Neural progenitor cell (in vitro differentiated cells): ENCODE measurements at places on chromosomes 16 and 17.

- no peak for DNase-seq
- H3K4me3 ChIP-seq = no peak overlapping the region
- H3K36me3 ChIP-seq = no peaks in the 10 kb centered on the region
- no peak overlapping the region for H3K27ac ChIP-seq
Measured at GRCh38 chr16:81740169-81740568, 38.9 kb upstream of the PLCG2 start.

DNA sequence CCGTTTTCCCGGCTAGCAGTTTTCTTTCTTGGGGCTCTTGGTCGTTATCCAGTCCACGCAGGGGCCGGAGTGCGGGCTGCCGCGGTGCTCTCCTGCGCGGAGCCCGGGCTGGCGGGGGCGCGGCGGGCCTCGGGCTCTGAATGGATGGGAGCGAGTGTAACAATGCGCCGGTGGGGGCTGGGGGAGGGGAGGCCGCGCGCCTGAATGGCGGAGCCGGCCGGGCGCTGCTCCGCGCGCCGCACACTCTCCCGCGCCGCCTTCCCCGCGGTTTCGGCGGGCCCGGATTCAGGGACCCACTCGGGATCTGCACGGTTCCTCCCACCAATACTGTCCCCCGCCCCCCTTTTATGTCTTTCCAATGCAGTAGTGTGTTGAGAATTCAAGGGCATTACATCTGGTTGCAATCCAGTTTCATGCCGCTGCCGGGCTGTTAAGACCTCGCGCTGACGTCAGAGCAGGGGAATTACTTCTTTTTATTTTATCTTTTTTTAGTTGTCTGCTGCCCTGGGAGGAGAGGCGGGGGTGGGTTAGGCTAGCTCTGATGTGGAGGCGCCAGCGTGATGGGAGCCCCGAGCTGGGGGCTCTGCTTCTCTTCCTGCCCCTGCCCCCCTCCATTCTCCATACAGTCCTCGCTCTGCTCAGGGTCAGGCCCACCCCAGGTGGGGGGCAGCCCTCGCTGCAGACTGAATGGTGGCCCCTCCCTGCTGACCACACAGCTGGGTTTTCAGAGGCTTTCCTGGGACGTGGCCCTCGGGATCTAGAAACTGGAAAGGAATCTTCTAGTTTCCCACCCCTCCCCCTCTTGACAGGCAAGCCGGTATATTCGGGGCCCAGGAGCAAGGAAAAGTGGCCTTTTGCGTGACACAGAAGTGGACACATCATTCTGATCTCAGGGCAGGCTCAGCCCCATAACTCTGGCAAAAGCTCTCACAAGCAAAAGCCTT, 1.8 kb downstream of the RAI1 start:
- peaks cover 26% of the 10 kb centered on the region for H3K4me1 ChIP-seq
- no peaks in the 10 kb centered on the region for H3K36me3 ChIP-seq
- no peak overlapping the region for H3K27ac ChIP-seq
- peak overlapping the region; percentile 74 for H3K4me3 ChIP-seq

DNA sequence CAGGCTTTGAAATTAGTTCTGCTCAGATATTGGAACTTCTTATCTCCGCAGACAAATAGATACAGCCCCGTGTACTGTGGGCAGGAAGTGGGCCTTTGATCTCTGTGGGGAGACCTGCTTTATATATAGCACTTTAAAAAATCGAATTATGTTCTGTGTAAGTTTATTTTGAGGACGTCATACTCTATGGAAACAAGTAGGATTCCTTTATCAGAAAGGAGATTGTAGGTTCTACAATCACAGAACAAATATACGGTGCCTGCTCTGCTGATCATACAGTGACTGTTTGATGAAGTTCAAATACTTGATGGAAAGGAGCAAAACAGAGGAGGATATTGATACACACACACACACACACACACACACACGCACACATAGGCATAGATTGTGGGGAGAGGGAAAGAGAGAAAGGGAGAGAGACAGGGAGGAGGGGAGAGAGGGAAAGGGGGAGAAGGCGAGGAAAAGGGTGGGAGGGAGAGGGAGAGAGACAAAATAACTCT, 14.7 kb upstream of the TMEM220 start:
- no peak for DNase-seq
- H3K4me1 ChIP-seq = peaks cover 13% of the 10 kb centered on the region
- no peaks in the 10 kb centered on the region for H3K27me3 ChIP-seq
- H3K27ac ChIP-seq = no peak overlapping the region

DNA sequence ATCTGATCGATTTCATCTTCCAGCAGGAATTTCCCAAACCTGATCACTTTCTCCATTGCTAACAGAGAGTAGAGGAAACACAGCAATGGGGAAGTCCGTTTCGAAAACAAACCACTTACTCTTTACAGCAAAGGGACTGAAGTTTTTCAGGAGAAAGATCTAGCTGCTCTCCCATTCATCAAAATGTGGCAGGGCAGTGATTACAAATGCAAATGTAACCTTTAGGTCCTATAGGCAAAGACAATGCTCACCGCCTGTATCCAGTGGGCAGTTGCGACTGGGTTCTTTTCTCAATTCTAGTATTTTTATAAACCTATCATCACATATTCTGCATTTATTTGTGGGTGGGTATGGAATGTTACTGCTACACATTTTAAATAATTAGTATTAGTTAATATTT, 218.0 kb upstream of the ZFHX3 start:
- H3K27me3 ChIP-seq = no peaks in the 10 kb centered on the region
- no peaks in the 10 kb centered on the region for H3K36me3 ChIP-seq
- no peak for DNase-seq

DNA sequence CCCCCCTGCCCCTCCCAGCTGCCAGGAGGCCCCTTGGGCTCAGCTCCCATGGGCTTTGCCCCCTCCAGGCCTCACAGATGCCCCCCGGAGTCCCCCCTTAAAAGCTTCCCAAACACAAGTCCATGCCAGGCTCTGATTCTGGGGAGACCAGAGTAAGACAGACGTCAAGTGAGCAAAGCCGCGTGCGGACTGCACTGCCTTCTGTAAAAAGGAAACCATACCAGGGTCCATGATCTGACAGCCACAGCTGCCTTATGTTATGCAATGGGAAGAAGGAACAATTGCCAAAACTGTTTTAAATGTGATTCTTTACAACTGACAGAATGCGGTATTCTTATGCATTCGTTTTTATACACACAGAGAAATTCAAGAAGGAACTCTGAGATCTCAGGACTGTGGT, 17.9 kb upstream of the HEXD start:
- no peak overlapping the region for H3K27ac ChIP-seq
- no peaks in the 10 kb centered on the region for H3K4me1 ChIP-seq

- no peak for DNase-seq
- no peak overlapping the region for H3K4me3 ChIP-seq
Measured at GRCh38 chr16:30000735-30001631, 4.9 kb downstream of the INO80E start.

- no peak overlapping the region for H3K27ac ChIP-seq
Measured at GRCh38 chr17:77371888-77372443, 231.2 kb downstream of the SEC14L1 start.

DNA sequence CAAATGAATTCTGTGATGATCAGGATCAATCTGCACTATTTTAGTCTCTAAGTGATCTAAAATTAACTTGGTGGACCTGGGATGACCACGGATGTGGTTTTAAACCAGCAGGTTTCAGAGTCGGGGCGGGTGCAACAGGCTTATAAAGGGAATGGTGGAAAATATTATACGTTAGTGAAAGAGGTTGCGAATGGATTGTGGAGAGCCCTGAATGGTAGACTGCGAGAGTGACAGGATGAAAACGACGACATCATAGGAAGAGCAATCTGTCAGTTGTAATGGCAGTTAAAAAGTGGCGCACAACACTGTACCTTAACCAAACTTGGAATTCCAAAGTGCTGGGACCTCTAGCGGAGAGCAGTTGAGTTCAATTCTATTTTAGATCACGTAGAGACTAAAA, 1.2 kb upstream of the CYB5B start:
- H3K27ac ChIP-seq = no peak overlapping the region
- H3K4me3 ChIP-seq = no peak overlapping the region
- H3K27me3 ChIP-seq = no peaks in the 10 kb centered on the region
- H3K36me3 ChIP-seq = peaks cover 11% of the 10 kb centered on the region
- DNase-seq = no peak
